ENCODE measurements at places on chromosomes 5 and 9. TPM values are rescaled to one million over a fixed set of nuclear protein-coding genes. Genes with fewer than 3 reads are reported as not detected.

The NUTM2G gene
- total RNA-seq: not detected

The SYK gene
- 52.9 TPM for total RNA-seq

The CXCL14 gene
- 2.3 TPM for total RNA-seq

The IL5 gene
- not detected for total RNA-seq

The PRR16 gene
- 4.2 TPM for total RNA-seq

The BTNL8 gene
- total RNA-seq: not detected

The PIP5K1B gene
- total RNA-seq: 13.8 TPM

The S1PR3 gene
- total RNA-seq: 48.6 TPM

The IFNA13 gene
- total RNA-seq: not detected

The PITX1 gene
- total RNA-seq: 20.6 TPM

The NOXA1 gene
- total RNA-seq: 12.5 TPM

DNA sequence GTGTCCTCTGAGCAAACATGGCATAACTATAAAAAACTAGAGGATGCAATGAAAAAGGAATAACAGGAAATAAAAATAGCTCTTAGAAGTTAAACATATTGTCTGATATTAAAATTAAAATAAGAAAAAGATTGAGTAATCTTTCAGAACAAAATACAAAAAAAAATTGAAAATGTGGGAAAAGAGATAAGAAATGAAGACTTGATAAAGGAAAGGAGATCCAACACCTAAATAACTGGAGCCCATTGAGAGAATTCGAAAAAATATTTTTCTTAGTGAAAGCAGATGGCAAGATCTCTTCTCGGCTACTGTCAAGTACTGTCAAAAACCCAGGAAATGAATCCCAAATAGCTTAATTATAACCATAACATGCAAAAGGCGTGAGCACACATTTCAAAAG, 24.9 kb downstream of the LIFR start:
- no peak for DNase-seq

- DNase-seq: no peak
These were observed 18.6 kb downstream of the BAAT start for GRCh38 chr9:101366038-101366756.

GRCh38 chr5:150112201-150113046, 26.1 kb upstream of the CSF1R start:
- no peak for DNase-seq

DNA sequence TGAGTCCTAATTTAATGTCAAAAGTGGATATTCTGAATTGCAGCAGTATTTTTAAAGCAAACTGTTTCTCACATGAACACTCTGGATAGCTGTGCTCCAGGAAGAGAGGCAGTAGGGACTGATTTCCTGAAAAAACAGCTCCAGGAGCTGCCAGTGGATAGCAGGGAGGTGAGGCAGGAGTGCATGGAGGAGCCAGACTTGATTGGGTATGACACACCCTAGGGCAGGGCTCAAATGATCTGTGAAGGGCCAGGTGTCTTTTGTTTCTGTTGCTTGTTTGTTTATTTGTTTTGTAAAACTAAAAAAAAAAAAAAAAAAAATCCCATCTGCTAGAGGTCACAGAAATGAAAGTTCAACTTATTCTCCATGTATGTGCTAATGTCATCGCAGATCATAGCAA, 83.4 kb downstream of the ADRB2 start:
- DNase-seq: no peak

DNA sequence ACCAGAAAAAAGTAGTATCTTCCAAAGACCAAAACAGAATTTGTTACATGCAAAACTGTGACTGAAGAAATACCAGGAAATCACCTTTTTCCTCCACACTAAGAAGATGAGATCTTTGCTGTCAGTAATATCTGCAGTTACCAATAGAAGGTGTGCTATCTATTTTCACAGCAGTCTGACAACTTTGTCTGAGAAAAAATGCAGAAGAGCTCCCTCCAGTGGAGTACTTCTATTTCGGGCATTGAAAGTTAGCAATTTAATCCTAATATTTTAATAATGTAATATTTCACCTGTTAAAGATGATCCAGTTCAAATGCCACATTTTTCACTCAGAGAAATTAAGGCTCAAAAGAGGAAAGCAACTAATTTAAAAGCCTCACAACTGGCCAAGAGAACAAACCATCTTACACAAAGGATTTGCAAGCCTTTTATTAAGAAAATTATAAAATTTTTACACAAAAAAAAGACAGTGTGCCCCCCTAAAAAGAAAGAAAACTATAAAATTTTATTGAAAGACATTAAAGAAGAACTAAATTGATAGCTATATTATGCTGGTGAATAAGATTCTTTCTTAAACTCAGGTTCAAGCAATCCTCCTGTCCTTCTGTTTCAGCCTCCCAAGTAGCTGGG, 50.6 kb downstream of the DEPDC1B start:
- DNase-seq: no peak

DNA sequence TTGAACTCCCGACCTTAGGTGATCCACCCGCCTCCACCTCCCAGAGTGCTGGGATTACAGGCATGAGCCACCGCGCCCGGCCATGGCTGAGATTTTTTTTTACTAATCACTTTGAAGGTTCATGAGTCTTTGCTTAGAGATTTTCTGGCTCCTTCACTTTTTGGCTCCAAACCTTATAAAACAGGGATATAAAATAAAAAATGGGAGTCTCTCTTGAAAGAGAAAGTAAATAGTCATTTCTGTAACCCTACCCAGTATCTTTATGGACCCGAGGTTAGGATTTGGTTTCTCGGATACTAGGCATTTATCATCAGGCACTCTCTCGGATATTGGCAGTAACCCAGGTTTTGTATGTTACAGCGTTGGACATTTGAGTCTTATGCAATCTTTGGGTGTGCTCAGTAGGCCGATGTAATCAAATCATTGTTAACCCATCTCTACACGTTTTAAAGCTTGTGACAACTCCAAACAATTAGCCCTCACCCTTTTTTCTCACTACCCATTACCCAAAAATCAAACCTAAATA, 25.3 kb downstream of the STXBP1 start:
- no peak for DNase-seq

- DNase-seq: no peak
These were observed 1328.6 kb downstream of the PTPRD start for GRCh38 chr9:9284201-9284600.

DNA sequence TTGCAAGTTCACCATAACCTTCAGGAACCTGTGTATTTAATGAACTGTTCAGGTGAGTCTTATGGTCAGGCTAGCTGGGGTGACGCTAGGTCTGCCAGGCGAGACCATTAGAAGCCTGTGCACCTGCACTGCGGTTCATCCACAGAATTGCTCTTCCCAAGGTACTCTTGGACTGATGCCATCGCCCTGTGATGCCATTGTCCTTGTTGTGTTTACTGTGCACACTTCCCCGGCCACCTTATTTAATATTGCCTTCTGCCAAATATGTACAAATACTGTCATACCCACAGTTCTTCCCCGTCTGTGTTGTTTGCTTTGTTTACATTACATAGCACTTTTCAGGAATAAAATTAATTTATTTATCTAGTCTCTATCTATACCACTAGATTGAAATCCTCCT, 66.3 kb downstream of the RCL1 start:
- DNase-seq: no peak

GRCh38 chr9:24007185-24007584, 181.1 kb upstream of the ELAVL2 start:
- DNase-seq: no peak

- no peak for DNase-seq
These were observed 426 bp downstream of the C7 start for GRCh38 chr5:40909723-40910122.

GRCh38 chr5:32261198-32261597, 51.5 kb downstream of the MTMR12 start:
- no peak for DNase-seq

- DNase-seq: no peak
These were observed 5.5 kb downstream of the ADAMTSL1 start for GRCh38 chr9:18479405-18479804.

DNA sequence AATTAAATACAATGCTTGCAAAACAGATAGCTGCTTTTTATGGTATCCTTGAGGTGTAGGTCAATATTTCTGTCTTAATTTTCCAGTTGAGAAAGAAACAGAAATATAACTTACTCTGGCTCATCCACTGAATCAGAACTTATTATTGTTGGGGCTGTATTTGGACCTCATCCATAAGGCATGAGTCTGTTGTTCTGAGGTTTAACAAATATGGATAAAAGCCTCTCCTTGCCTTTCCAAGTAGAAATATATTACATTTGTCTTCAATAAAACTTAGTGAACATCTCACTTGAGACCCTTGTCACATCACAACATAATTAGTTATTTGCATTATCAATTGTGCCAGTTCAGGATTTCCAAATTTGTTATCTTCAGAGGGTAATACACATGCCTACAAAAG, 525.8 kb downstream of the AGTPBP1 start:
- no peak for DNase-seq

- DNase-seq: no peak
These were observed 67.0 kb upstream of the MAST4 start for GRCh38 chr5:66529182-66529581.

DNA sequence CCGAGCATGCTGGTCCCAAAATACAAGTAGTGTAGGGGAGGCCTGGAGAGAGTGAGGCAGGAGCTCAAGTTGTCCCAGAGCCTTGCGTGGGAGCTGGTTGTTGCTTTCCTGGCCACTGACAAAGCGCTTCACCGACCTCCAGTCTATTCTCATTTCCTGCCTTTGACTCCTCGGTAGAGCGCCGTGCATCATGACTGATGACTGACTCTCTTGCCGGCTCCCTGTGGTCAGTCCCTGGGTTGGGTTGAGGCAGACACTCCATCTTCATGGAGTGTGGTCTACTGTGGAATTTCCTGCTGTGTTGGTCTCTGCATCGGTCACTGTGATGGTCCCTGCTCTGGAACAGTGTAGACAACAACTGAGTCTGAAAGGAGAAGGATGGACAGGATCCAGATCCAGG, 175.1 kb upstream of the S1PR3 start:
- no peak for DNase-seq

GRCh38 chr5:159814805-159815585, 101.3 kb upstream of the ADRA1B start:
- DNase-seq: no peak

GRCh38 chr5:171845040-171845630, 59.5 kb downstream of the SMIM23 start:
- no peak for DNase-seq

GRCh38 chr5:157561110-157561509, 14.5 kb downstream of the ADAM19 start:
- peak; percentile 55 for DNase-seq

GRCh38 chr9:109510506-109510905, 12.4 kb upstream of the PTPN3 start:
- DNase-seq: no peak

GRCh38 chr9:114029311-114030170, 48.6 kb downstream of the AMBP start:
- DNase-seq: no peak
